SJCRH30 (cell line): ENCODE measurements at places on chromosomes 4 and X. TPM values are rescaled to one million over a fixed set of nuclear protein-coding genes. Genes with fewer than 3 reads are reported as not detected.
A peak's percentile ranks its signal among the peaks of the same experiment; 100 is the strongest.

GRCh38 chrX:101274198-101274597, 16.9 kb downstream of the TAF7L start:
- no peak overlapping the region for H3K27ac ChIP-seq
- no peak overlapping the region for H3K4me3 ChIP-seq
- no peaks in the 10 kb centered on the region for H3K27me3 ChIP-seq

YTHDC1 gene
- 85.3 and 99.6 TPM in 2 replicates for total RNA-seq

FHDC1 gene
- 1.9 and 2.0 TPM in 2 replicates for total RNA-seq

- H3K4me1 ChIP-seq: no peaks in the 10 kb centered on the region
- H3K27me3 ChIP-seq: no peaks in the 10 kb centered on the region
- H3K27ac ChIP-seq: no peak overlapping the region
- H3K4me3 ChIP-seq: no peak overlapping the region
These were observed 364.8 kb upstream of the EMCN start for GRCh38 chr4:100882661-100883060.

DNA sequence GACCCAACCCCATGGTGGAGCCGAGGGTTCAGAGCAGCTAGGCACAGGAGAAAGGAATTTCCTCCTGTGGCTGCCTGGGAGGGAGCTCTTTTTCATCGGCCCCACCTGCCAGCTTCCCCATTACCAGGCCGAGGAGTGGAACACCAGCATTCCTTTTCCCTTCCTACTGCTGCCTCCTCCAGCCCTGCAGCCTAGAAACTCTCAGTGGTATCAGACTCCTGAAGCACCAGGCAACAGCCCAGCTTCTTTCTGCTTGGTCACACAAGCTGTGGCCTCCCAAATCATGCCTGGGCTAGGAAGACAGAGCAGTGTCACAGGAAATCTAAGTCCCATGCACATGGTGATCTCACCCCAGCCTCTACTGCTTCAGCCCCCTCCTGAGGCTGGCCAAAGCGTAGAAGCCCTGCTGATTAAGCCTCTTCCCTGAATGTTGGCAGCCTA, 30.1 kb downstream of the RTL5 start:
- H3K36me3 ChIP-seq: no peaks in the 10 kb centered on the region
- no peaks in the 10 kb centered on the region for H3K4me1 ChIP-seq
- H3K27ac ChIP-seq: no peak overlapping the region
- no peaks in the 10 kb centered on the region for H3K27me3 ChIP-seq
- H3K4me3 ChIP-seq: no peak overlapping the region

EFHC2 gene
- total RNA-seq: 0.04 and 0.18 TPM in 2 replicates

GRCh38 chrX:31168551-31168950, 96.7 kb upstream of the FTHL17 start:
- H3K27ac ChIP-seq: no peak overlapping the region
- H3K36me3 ChIP-seq: no peaks in the 10 kb centered on the region; the same call in 1 of the 2 replicates
- H3K4me1 ChIP-seq: no peaks in the 10 kb centered on the region

GRCh38 chr4:147971116-147971515, 239.2 kb downstream of the ARHGAP10 start:
- DNase-seq: no peak
- no peaks in the 10 kb centered on the region for H3K4me1 ChIP-seq

GRCh38 chrX:116618546-116618945, 155.8 kb upstream of the CT83 start:
- H3K36me3 ChIP-seq: no peaks in the 10 kb centered on the region
- no peak overlapping the region for H3K4me3 ChIP-seq
- DNase-seq: no peak
- H3K4me1 ChIP-seq: no peaks in the 10 kb centered on the region

FMR1NB gene
- total RNA-seq: not detected in 2 replicates

DNA sequence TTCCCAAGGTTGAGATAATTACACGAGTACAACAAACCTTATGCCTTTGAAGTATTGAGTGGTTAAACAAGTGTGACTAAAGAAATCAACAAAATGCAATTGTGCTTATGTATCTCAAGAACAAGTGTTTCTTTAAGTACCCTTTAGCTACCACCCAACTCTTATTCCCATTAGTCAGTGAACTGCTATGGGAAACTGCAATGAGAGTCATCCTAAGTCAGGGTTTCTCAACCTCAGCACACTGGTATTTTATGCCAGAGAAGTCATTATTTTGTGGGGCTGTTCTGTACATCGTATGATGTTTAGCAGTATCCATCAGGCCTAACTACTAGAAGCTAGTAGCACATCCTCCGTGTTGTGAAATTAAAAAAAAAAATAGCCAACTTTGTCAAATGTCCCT, 549.1 kb upstream of the BOD1L1 start:
- H3K4me1 ChIP-seq: no peaks in the 10 kb centered on the region
- H3K27ac ChIP-seq: no peak overlapping the region
- no peak for DNase-seq
- H3K4me3 ChIP-seq: no peak overlapping the region
- H3K27me3 ChIP-seq: no peaks in the 10 kb centered on the region
- H3K36me3 ChIP-seq: no peaks in the 10 kb centered on the region

DNA sequence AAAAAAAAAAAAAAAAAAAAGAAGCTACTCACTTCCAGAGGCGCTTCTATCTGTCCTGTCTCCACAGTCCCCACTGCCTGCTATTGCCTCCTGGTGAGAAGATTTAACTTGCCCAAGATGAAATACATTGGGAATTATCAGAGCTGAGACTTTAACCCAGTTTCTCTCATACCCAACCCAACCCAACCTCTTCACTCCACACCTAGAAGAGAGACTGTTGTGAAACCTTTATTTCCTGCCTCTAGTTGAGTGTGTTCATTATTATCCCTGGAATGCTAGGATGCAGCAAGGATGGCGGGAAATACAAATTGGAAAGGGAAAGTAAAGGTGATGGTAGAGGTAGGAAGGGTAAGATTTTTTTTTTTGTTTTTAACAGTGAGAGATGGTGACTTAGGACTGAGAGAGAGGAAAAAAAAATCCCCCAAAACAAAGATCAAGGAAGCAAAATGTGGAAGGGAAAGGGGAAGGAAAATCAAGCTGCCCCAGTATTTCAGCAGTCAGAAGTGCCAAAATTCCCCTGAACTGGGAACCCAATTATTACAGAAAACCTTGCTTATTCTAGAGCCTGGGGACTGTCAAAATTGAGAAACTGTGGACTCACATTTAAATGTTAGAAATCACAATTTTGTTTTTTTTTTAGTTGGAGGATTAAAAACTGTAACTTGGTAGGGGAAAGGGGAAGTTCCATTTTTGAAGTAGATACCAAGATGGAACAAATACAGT, 253.0 kb downstream of the PTTG2 start:
- DNase-seq: no peak
- H3K27ac ChIP-seq: no peak overlapping the region
- H3K4me1 ChIP-seq: no peaks in the 10 kb centered on the region
- no peaks in the 10 kb centered on the region for H3K36me3 ChIP-seq

- H3K36me3 ChIP-seq: no peaks in the 10 kb centered on the region
- DNase-seq: no peak
- no peak overlapping the region for H3K4me3 ChIP-seq
These were observed 114.8 kb upstream of the MAP9 start for GRCh38 chr4:155491336-155492120.

MAP9 gene
- total RNA-seq: 4.1 and 5.0 TPM in 2 replicates

DNA sequence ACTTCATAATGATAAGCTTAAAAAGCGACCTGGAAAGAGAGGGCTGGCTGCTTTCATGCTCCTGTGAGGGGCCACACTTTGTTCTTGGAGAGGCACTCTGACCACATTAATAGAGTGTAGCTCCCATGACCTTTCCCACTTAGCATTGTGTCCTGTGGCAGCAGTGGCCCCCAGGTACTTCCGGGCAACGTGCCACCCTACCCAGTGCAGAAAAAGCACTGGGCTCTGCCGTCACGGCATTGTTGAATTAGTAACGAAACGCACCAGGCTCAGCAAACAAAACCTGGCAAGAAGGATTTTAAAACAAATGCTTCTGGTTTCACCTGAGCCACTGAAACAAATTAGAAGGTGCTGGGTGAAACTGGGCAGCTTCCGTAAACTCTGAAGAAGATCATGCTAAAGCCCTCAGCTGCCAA, 5.4 kb upstream of the SORBS2 start:
- H3K36me3 ChIP-seq: no peaks in the 10 kb centered on the region
- H3K4me3 ChIP-seq: no peak overlapping the region
- H3K4me1 ChIP-seq: no peaks in the 10 kb centered on the region
- H3K27me3 ChIP-seq: no peaks in the 10 kb centered on the region

RPS6KA6 gene
- 7.7 and 7.9 TPM in 2 replicates for total RNA-seq

DNA sequence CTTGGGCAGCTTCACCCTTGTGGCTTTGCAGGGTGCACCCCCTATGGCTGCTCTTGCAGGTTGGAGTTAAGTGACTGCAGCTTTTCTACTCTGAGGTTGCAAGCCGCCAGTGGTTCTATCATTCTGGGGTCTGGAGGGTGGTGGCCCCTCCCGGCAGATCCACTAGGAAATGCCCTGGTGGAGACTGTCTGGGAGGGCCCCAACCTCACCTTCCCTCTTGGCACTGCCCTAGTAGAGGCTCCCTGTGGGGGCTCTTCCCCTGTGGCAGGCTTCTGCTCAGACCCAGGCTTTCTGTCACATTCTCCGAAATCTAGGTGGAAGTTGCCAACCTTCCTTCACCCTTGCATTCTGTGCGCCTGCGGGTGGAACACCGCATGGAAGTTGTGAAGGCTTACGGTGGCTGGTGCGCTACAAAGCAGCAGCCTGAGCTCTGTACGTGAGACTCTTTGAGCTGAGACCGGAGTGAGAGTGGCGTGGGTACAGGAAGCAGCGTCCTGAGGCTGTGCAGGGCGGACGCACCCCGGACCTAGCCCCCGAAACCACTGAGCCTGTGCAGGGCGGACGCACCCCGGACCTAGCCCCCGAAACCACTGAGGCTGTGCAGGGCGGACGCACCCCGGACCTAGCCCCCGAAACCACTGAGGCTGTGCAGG, 626.7 kb upstream of the FRG1 start:
- no peaks in the 10 kb centered on the region for H3K4me1 ChIP-seq
- H3K4me3 ChIP-seq: no peak overlapping the region
- H3K27me3 ChIP-seq: no peaks in the 10 kb centered on the region

CT45A1 gene
- total RNA-seq: not detected in 2 replicates

GRCh38 chr4:54852054-54852453, 194.3 kb downstream of the KIT start:
- no peaks in the 10 kb centered on the region for H3K4me1 ChIP-seq
- no peak overlapping the region for H3K27ac ChIP-seq
- no peak overlapping the region for H3K4me3 ChIP-seq
- no peaks in the 10 kb centered on the region for H3K36me3 ChIP-seq
- no peak for DNase-seq
- H3K27me3 ChIP-seq: 0 out of 2 replicates have a peak, but pooled peaks cover 3% of the 10 kb centered on the region

DNA sequence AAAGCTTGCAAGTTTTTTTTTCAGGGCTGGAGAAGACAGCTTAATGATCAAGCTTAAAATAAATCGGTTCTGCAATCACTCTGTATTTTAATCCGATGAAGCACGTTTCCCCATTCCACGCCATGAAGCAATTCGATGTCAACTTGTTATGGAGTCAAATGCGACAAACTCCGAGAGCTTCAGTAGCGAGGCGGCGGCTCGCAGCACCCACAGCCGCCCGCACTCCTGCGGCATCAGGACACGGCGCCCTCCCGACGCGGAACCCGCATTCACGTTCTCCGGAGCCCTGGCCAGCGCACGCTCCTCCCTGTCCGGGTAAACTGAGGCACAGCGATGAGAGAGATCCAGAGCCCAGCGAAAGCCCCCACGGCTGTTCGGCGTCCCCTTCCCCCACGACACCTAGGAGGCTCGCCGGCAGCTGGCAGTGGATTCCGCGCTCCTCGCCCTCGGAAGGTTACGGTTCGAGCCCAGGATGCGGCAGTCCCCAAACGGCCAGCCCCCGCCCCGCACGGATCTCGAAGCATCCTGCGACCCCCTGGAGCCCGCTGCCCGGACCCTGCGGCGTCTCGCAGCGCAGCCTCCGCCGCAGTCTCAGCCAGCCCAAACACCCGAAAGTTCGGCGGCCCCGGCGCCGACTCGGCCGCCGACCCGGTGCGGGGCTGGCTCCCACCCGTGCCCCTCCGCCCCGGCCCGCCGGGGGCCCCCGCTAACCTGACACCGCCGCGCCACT, 507 bp downstream of the MFAP3L start:
- H3K36me3 ChIP-seq: no peaks in the 10 kb centered on the region
- H3K4me1 ChIP-seq: no peaks in the 10 kb centered on the region
- no peaks in the 10 kb centered on the region for H3K27me3 ChIP-seq

CABS1 gene
- not detected in 2 replicates for total RNA-seq

PFKFB1 gene
- total RNA-seq: 0.14 TPM in 1 of 2 replicates, not detected in the other

- H3K27me3 ChIP-seq: no peaks in the 10 kb centered on the region
- DNase-seq: no peak
- no peak overlapping the region for H3K27ac ChIP-seq
- no peaks in the 10 kb centered on the region for H3K36me3 ChIP-seq
- no peaks in the 10 kb centered on the region for H3K4me1 ChIP-seq
These were observed 83.4 kb upstream of the INPP4B start for GRCh38 chr4:142929526-142929925.

- no peak overlapping the region for H3K4me3 ChIP-seq
- no peak for DNase-seq
- H3K36me3 ChIP-seq: no peaks in the 10 kb centered on the region
- H3K27ac ChIP-seq: no peak overlapping the region
These were observed 28.5 kb downstream of the MOB1B start for GRCh38 chr4:70930530-70931256.

DNA sequence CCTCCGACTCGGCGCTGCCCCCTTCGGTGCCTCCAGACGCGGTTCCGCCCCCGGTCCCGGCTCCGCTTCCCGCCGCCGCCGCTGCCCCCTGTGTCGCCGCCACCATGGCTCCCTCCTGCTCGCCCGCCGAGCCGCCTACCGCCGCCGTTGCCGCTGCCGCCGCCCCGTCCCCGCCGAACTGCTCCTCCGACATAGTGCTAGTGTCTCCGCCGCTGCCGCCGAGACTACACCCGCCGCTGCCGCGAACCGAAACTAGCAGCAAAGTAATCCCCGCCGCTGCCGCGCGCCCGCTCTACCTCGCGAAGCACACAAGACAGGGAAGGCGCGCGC, 340 bp downstream of the HNRNPD start:
- peak overlapping the region; percentile 99 for H3K27ac ChIP-seq
- H3K4me1 ChIP-seq: peaks cover 10% of the 10 kb centered on the region
- H3K36me3 ChIP-seq: peaks cover 48% of the 10 kb centered on the region
- H3K4me3 ChIP-seq: peak overlapping the region; percentile 98
- no peak for DNase-seq
- H3K27me3 ChIP-seq: no peaks in the 10 kb centered on the region

BMPR1B gene
- 4.8 and 4.9 TPM in 2 replicates for total RNA-seq

DNA sequence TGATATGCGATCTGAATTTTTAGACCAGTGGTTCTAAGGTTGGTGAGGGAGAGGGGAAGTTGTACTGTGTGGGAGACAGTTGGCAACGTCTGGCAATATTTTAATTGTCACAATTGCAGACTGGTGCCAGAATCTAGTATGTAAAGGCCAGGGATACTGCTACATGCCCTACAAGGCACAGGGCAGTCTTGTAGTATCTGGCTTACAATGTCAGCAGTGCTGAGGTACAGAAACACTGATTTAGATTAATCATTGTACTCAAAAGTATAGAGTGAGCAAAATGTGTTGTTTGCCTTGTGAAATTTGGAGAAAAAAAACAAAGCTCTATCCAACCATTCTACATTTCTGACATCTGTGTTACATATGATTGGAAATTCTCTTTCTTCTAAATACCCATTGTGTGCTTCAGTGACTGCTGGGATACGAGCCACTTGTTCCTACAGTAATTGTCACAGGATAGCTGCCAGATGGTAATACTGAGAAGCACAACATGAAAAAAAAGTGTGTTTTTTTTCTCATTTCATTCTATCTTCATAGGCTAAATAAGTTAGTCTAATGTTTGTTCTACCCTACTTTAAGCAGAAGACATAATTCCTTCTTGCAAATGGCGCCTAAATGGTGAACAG, 526.7 kb upstream of the AGA start:
- no peak overlapping the region for H3K4me3 ChIP-seq
- no peaks in the 10 kb centered on the region for H3K4me1 ChIP-seq
- no peak for DNase-seq

TCEANC gene
- total RNA-seq: 3.0 and 3.5 TPM in 2 replicates
